ENCODE measurements at places on chromosomes 1 and 21.

DNA sequence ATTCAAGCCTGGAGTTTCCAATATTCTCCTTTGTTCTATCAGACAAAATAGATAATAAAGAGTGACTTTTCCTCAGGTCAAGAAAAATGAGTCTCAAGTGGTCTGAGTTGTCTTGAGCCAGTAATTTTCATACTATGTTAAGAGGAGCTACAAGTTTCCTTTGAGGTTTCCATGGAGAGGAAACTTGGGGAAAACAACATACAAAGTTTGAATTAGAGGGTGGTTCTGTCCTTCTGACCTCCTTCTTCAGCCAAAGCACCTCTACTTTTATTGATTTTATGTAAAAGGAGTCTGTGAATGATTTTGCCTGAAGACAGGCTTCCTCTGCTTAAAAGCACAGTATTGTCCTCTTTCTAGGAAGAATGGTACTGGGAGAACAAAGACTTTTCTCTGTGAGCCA is 497.2 kb upstream of the PKN2 start:
- DNase-seq = no peak

DNA sequence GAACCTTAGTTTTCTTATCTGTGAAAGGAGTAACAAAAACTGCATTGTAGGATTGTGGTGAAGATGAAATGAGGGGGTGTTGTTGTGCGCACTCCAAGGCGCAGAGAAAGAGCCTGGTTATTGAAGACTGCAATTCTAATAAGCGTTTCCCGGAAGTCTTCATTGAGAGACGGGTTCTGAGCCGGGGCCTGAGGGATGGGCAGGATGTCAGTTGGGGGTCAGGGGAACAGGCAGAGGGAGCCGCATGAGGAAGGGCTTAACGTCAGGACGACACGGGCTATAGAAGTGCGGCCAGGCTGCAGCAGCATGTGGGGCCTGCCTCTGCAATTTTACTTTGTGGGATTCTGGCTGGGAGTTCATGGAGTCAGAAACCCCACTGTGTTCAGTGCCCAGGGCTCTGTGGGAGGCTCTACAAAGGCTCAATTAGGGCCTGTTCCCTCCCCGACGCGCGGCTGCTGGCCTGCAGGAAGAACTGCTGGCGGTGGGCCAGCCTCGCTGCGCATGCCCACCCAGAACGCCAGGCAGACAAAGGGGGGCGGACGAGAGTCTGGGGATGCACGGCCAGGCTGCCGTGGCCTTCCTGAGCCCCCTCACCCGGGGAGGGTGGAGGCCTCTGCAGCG is 20.7 kb downstream of the TRIM62 start:
- no peak for DNase-seq

DNA sequence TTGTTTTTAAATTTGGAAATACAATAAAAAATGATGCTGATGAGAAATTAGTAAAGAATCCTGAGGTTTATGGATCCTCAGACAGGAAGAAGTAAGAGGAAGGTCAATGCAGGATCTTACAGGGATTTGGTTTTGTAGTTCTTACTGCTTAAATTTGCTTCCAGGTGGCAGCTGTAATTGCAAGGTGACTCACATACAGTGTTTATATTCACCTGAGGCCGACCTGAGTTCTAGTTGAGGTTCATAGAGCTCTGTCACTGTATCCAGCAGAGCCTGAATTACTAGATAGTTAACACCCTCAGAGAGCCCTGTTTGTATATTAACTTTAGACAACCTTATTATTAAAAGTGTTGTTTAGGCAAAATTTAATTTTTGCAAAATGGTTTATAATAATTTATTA is 1.4 kb upstream of the WDR26 start:
- DNase-seq = no peak

GRCh38 chr1:36691374-36691773 is 208.7 kb upstream of the CSF3R start:
- no peak for DNase-seq

- no peak for DNase-seq
Observed at GRCh38 chr21:38459490-38459889, 38.8 kb downstream of the ERG start.

DNA sequence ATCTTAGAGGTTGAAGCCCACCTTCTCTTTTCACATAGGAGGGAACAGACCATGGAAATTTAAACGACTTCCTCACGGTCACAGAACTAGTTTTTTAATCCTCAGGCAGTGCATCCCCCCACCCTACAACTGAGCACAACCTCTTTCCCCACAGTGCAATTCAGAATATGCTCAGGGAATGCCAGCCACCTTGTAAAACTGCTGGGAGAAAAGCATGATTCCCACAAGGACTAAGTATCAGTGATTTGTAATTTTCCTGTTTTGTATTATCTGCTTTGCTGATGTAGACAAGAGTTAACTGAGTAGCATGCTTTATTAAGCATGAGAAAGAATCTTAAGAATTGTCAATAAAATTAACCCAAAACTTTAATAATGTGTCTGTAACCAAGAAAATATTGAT is 23.8 kb downstream of the TMEM50A start:
- DNase-seq = no peak
